ENCODE measurements at places on chromosomes 12 and 14.

GRCh38 chr12:127083008-127083949, 1183.7 kb upstream of the TMEM132C start:
- no peak for DNase-seq

DNA sequence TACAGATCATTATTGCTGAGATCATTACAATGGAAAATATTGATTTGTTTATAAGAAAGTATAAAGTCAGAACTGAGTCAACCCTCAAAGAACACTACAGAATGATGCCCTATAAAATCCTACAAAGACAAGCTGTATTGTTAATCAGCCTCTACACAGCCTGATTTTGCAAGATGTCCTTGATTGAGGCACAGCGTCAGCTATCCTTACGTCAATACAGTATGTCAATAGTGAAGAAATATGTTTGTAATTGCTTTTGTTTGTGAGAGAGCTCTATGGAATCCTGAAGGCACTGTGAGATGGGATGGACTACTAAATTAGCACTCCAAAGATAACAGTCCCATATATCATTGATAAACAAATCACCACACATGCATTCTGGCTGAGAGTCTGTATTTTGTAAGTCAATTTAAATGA, 70.7 kb downstream of the RASSF9 start:
- no peak for DNase-seq

- no peak for DNase-seq
Measured at GRCh38 chr12:64780132-64780530, 20.9 kb upstream of the GNS start.

GRCh38 chr14:60553808-60554207, 44.9 kb downstream of the SIX6 start:
- DNase-seq: no peak

- DNase-seq: no peak
Measured at GRCh38 chr12:78641837-78642423, 222.6 kb upstream of the SYT1 start.

DNA sequence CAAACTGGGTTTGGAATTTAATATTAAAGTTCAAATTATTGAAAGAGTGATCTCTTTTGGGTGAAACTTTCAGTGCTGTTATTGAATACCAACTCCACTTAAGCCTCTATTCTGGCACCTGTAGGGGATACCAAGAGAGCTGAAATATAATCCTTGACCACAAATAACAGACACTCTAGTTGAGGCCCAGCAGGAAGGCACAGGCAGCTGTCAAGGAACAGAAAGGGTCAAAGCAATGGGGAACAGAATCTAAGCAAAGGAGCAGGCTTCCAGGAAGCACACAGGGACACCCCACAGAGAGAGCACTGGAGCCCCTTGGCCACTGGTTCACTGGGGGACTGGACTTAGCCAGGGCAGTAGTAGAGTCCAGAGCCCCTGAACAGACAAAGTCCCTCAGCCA, 120.9 kb upstream of the SFSWAP start:
- DNase-seq: no peak

DNA sequence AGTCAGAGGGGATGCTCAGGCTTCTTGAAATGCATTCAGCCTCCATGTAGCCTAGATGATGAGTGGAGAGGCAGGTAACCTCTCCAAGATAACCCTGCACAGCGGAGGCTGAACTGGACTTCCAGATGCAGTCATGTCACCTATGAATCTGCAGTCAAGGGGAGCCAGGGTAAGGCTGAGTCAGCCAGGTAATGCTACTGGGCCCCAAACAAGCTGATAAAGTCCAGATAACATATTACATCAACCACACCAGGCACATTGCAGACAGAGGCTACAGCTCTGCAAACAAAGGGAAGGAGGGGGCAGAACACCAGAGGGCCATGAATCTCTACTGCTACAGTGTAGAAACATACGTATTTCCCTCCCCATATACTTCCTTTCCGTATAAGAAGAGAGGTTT, 14.0 kb downstream of the RNASE9 start:
- no peak for DNase-seq

GRCh38 chr12:6735448-6736191, 11.8 kb downstream of the COPS7A start:
- DNase-seq: no peak

DNA sequence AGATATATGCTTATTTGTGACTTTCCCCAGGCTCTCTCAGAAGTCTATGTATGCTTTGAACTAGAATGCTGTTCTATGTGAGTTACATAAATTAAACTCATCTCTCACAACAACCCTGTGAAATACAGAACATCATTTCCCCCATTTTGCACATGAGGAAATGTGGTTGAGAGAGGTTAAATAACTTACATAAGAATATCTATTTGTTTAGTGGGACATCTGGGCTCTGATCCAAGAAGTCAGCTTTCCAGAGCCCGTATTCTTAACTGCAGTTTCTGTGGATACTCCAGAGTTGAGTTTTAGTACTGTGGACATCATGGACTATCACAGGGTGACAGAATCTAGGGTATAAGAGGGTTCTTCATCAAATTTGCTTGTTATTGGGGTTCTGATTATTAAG, 242.5 kb upstream of the ARHGAP5 start:
- DNase-seq: no peak

GRCh38 chr12:106780010-106780631, 5.6 kb downstream of the RIC8B start:
- no peak for DNase-seq

- DNase-seq: no peak
Measured at GRCh38 chr12:108914121-108914531, 34.2 kb downstream of the DAO start.

GRCh38 chr12:79448816-79449215, 241.9 kb downstream of the PAWR start:
- no peak for DNase-seq

DNA sequence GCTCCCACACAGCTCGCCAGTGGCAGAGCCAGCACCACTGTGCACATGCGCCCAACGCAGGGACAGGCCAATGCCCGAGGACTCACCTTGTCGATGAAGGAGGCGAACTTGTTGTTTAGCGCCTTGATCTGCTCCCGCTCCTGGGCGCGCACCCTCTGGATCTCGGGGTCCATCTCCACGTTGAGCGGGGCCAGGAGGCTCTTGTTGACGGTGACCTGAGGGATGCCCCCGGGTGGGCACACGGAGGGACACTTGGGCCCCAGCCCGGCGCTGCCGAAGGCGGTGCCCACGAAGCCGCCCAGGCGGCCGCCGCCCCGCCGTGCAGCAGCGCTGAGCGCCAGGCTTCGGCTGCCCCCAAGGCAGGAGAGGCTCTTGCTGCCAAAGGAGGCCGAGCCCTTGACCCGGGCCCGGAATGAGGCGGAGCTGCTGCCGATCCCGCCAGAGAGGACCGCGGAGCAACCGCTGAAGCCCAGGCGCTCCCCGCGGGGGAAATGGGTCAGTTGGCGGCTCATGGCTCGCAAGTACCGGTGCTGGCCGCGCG, at the start of gene KRT72:
KRT72 (minus strand) TSS at position 523 of the 541 bp plus-strand sequence; CDS start at position 512, 11 bp downstream.
- DNase-seq: no peak

- no peak for DNase-seq
Measured at GRCh38 chr12:29234552-29234951, 85.5 kb downstream of the FAR2 start.

GRCh38 chr12:102976609-102977280, 19.3 kb downstream of the ASCL1 start:
- no peak for DNase-seq

GRCh38 chr14:95220663-95221231, 63.4 kb upstream of the DICER1 start:
- no peak for DNase-seq

DNA sequence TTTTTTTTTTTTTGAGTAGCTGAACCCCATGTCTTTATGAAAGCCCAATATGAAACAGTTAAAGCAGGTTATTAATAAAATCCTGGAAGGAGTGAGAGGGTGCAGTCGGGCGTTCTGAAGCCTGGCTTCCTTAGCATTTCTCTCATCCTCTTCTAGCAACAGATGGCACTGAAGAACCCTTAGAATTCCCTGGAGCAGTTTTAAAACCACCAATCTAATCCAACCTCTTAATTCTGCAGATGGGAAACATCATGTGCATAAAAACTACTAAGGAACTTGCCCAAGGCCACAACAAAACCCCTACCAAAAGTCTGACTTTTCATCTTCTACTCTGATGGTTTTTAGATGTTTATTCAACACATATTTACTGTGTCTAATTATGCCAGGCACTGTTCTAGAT, 25.2 kb downstream of the PRDM4 start:
- DNase-seq: no peak

- no peak for DNase-seq
Measured at GRCh38 chr12:93204896-93205295, 172.8 kb upstream of the NUDT4 start.

GRCh38 chr12:9132008-9132535, 16.4 kb upstream of the A2M start:
- DNase-seq: no peak

- no peak for DNase-seq
Measured at GRCh38 chr12:12035229-12035628, 35.5 kb upstream of the BCL2L14 start.

DNA sequence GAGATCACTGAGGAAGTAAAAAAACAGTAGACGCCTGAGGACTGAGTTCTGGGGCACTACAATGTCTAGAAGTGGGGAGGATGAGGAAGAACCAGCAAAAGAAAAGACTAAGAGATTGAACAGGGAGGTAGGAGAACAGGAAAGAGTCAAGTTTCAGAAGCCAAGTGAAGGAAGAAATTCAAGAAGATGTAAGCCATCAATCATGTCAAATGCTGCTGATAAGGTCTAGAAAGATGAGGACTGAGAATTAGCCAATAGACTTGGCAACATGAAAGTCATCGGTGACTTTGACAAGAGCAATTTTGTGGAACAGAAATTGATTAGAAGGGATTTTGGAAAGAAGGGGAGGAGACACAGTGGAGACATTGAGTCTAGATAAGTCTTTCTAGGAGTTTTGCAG, 54.8 kb upstream of the CRY1 start:
- no peak for DNase-seq

DNA sequence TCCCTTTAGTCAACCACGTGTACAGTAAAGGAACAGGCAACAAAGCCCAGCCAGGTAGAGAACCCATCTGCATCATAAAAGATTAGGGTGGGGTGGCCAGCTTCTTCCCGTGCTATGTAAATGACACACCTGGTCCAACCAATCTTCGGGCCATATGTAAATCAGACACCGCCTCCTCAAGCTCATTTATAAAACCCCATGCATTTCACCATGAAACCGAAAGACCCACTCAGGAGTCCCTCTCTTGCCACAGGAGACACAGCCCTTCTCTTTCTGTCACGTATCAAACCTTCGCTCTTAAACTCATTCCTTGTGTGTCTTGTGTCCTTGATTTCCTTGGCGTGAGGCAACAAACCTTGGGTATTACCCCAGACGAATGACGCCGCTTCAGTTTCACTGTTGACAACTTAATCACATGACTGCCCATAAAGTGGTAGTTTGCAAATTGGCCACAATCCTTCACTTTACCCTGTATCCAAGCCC, 59.8 kb upstream of the TBPL2 start:
- DNase-seq: no peak

GRCh38 chr12:64187794-64188193, 34.3 kb downstream of the KICS2 start:
- no peak for DNase-seq

DNA sequence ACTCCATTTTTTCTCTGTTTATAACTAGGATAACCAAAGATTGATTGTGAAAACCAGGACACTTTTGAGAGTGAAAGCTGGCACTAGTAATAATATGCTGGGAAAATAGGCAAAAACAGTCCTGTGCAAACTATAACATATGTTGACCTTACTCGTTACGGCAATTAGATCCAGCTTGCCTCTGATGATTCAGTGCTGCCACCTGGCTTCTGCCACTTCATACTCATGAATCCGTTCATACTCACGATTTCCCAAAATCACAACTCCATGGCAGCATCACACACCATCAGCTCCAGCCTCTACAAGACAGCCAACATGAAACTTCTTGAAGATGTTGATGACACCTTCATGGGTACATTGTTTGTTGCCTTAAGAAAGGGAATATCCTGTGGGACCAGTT, 49.1 kb upstream of the CAND1 start:
- DNase-seq: no peak

DNA sequence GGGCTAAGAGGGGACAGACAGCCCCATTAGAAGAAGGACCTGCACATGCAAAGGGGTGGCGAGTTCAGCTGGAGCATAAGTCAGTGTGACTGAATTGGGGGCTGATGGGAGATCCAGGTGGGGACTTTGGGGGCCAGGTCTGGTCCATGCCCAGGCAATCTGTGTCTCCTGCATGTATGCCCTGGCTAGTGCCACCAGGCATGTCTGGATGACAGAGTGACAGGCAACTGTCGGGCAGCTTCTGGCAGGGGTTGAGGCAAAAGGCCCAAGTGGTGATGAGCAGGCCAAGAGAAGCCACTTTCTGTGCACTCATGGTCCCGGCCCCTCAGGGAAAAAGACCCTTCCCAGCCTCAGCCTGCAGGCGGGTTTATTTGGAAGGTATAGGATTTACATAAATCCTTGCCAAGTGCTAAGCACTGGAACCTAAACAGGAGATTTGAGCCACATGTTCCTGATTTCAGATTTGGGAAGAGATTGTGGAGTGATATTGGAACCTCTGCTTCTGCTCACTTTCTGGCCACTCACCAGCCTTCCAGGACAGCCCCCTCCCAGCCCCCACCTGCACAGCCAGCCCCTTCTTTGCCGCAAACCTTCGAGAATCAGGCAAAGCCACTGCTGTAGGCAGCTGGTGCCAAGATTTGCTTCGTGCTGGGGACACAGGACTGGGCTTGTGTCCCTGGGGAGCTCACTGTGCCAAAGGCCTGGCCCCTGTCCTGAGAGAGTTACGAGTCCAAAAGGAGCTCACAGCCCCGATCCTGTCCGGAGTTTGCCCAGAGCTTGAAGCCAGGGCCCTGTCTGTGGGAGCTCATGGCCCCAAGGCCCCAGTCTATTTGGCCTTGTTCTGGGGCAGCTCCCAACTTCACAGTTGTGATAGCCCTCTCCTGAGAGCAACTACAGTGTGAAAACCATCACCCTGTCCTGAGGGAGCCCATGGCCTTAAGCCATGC, 232.5 kb upstream of the RTL1 start:
- no peak for DNase-seq

DNA sequence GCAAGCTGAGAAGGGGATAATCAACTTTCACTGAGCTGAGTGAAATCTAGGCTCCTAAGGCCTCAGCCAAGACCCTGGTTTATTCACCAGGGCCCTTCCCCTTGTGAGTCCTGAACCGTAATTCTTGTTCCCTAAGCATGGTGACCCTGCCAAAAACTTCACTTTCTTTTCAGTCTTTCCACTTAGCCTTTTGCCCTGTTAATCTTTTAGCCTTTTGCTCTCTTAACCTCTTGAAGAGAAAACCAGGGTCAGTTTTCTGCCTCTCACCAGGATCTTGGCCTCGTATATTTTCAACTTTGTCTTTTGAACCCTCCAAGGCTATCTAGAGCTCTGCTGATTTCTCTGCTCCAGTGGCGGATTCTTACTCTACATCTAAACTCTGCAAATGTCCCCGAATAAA, 191.0 kb downstream of the PELI2 start:
- DNase-seq: no peak

GRCh38 chr12:104903648-104904423, 54.3 kb downstream of the SLC41A2 start:
- no peak for DNase-seq

DNA sequence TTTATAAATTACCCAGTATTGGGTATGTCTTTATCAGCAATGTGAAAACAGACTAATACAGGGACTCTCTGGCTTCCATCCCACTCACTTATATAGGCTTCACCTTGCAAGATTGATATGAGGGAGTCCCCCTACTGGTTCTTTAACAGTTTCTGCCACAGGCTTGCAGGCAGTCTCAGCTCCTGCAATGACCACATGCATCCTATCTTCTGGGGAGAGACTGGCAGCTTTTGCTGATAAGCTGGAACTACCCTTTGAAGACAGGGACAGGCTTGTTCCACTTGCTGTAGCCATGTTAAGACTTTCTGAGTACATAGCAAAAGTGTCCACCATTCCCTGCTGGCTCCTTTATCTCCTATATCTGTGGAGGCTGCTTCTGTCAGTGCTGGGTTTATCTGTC, 531.7 kb upstream of the FLRT2 start:
- DNase-seq: no peak
